ENCODE measurements at places on chromosomes 7 and 10.
A peak's percentile ranks its signal among the peaks of the same experiment; 100 is the strongest.

DNA sequence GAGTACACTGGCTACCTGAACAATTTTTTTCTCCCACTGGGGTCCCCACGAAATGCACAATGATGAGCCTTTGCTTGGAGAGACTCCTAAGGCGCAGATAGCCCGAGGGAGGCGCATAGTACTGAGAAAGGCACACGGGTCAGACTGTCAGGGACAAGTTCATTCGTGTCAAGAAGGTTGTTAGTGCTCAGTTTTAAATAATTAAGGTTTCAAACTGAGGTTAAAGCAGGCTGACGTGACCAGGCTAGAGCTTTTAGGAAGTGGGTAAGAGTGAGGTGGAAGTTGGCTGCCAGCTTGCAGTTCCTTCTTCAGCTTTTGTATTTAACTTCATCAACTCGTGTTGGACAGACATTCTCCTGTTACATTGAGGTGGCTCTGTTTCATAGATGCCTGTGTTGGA lies 31.6 kb downstream of the RBM33 start:
- DNase-seq = no peak

GRCh38 chr10:104081998-104082397 lies 3.7 kb downstream of the COL17A1 start:
- DNase-seq = no peak

DNA sequence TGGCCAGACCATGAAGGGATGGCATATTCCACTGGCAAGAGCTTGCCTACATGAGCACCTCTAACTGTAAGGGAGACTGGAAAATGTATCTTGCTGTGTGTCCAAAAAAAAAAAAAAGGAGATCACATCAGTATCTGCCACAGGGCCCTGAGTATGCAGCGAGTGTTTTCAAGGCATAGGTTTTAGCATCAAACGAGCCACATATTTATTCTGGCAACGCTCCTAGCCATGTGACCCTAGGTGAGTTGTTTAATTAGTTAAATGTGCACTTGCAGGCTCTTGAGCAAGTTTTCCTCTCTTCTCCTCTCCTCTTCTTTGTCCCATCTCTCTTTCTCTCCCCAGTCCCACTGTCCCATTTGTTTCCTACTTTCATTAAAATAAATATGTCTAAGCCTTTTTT lies 428.7 kb upstream of the AKR1E2 start:
- DNase-seq = no peak

DNA sequence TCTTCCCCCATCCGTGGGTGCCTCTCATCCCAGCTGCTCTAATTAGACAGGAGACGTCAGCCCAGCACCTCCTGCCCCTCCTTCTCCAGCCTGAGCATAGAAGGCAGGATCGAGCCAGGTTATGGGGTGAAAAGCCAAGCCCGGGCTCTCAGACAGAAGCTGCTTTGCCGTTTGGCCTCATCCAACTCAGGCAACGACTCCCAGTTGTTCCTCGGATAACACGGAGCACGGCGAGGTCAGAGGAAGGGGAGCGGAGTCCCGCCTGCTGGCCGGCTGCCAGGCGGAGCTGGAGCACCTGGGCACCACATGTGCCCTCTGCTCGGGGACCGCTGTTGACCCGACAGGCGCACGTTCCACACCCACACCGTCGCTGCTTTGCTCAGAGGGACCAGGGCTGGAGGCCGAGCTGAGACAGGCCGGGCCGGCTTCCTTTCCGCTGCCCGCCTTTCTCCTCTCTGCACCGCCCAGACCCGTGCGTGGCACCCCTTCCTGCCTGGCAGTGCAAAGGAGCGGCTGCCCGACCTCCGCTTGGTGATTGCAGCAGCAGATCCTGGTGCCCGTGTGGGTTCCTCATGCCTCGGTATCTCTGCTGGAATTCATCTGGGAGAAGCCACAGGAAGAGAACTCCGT lies 21.6 kb upstream of the UNCX start:
- no peak for DNase-seq

DNA sequence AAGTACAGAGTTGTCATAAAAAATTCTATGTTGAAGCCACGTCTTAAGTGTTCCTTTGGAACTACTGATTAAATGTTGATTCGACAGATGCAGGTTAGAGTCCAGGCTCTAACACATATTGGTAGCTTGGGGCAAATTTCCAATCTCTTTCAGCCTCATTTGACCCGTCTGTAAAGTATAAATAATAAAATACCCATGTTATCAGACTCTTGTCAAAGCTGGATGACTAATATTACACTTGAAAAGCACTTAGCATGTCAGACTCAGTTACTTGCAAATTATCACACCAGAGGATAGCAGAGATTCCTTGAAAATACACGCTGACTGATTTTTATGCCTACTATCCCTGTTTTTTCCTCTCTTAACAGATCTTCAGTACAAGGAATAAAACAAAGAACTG lies 18.1 kb upstream of the MACC1 start:
- DNase-seq = no peak

GRCh38 chr10:34139559-34139958 lies 675.5 kb downstream of the PARD3 start:
- DNase-seq = no peak

DNA sequence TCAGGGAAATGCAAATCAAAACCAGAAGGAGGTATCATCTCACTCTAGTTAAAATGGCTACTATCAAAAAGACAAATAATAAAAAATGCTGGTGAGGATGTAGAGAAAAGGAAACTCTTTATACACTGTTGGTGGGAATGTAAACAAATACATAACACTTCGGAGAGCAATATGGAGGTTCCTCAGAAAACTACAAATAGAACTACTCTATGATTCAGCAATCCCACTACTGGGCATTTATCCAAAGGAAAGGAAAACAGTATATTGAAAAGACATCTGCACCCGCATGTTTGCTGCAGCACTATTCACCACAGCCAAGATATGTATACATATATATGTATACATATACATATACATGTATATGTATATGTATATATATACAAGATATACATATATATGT lies 94.2 kb downstream of the C10orf90 start:
- no peak for DNase-seq

- DNase-seq = no peak
Measured at GRCh38 chr7:107318523-107319160, 149.8 kb downstream of the HBP1 start.

DNA sequence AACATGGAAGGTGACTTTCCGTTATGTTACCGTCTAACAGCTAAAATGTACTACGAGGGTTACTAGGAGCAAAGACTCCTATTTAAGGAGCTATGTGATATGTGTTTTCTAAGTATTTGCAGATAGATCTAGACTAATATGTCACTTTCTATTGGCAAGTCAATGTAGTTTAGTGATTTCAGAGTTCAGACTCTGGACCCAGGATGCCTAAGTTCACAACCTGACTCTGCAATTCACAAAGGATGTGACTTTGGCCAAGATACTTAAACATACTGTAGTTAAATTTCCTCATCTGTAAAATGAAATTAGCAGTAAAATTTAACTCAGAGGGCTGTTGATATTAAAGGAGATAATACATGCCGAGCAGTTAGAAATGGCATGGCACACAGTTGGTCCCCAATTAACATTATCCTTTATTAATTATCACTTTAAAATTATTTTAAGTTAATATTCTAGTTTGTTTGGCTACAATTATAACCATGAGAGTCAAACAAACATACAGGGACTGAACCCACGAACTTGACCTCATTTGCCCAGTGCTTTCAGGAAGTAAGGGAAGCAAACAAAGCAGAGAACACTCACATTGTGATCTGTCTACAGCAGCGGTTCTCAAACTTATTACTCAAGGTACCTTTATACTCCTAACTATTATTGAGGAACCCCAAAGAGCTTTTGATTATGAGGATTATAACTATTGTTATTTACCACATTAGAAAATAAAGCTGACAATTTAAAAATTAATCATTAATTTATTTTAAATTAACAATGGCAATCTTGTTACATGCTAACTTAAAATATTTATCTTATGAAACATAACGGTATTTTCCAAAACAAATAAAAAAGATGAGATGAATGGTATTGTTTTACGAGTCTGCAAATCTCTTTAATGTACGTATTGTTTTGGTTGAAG lies 94.4 kb downstream of the ANK3 start:
- no peak for DNase-seq

DNA sequence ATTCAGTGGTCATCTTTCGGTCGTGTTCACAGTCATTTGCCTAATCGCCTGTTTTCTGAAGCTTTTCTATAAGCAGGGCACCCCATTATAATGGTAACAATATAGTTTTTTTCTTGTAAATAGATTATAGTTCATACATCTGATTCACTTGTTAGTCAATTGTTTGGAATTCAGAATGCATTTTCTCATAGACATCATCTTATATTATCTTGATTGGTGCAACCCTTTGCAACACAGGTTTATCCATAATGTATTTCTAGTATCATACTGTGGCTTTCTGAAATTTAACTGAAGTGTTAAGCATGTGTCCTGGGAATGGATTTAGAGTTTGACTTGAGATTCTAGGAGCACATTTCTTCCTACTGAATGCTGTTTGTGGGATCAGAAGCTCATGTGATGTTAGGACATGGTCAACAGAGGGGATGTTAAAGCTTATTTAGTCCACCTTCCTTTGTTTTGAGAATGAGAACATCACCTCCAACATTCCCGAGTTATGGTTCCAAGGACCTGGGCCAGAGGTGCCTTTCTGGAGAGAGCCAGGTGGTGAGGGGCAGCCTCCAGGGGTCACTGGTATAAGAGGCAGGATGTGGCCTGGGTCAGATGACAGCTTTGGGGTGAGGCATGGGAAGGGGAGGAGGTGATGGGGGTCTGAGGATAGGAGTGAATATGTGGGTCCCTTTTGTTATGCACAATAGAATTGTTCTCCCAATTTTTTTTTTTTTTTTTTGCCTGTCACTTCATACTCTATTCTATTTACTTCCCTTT lies 415.6 kb downstream of the EXOC4 start:
- DNase-seq = no peak

GRCh38 chr10:133294189-133294588 lies 14.5 kb downstream of the TUBGCP2 start:
- DNase-seq = no peak

DNA sequence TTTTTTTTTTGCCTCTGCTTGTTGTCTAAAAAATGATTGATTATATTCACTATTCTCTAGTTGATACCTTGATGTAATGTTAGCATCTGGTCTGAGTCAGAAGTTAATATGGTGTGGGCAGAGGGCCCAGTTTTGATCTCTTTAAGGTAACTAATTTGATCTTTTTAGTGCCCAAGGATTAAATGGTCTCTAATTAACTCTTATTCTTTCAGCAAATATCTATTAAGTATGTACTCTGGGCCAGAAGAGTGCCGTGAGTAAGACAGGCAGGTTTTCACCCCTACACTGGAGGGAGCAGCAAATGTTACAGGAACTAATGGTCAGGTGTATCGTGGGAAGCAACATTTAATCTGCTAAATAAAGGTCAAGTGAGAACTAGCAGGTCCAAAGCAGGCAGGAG lies 144.6 kb upstream of the COL1A2 start:
- DNase-seq = no peak

GRCh38 chr7:116948934-116949333 lies 4.4 kb upstream of the ST7 start:
- DNase-seq = no peak

GRCh38 chr10:94591461-94592205 lies 46.0 kb downstream of the HELLS start:
- no peak for DNase-seq

GRCh38 chr10:74778436-74779094 lies 47.8 kb upstream of the KAT6B start:
- DNase-seq = no peak

- DNase-seq = no peak
Measured at GRCh38 chr10:48996329-48996728, 56.7 kb upstream of the LRRC18 start.

GRCh38 chr10:69051710-69052487 lies 36.0 kb upstream of the SRGN start:
- no peak for DNase-seq

DNA sequence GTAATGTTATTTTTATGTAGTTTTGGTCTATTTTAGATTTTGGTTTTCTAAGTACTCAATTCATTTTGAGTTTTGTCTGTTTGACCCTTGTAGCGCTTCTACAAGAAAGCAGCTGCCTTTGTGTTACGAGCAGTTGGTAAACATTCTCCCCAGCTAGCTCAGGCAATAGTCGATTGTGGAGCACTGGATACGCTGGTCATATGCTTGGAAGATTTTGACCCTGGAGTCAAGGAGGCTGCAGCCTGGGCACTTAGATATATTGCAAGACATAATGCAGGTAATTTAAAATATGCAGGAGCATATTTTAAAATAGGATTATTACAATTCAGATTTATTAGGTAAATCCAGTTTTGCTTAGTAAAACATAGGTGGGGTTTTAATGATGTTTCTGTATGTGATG lies 23.1 kb downstream of the SPAG6 start:
- no peak for DNase-seq

DNA sequence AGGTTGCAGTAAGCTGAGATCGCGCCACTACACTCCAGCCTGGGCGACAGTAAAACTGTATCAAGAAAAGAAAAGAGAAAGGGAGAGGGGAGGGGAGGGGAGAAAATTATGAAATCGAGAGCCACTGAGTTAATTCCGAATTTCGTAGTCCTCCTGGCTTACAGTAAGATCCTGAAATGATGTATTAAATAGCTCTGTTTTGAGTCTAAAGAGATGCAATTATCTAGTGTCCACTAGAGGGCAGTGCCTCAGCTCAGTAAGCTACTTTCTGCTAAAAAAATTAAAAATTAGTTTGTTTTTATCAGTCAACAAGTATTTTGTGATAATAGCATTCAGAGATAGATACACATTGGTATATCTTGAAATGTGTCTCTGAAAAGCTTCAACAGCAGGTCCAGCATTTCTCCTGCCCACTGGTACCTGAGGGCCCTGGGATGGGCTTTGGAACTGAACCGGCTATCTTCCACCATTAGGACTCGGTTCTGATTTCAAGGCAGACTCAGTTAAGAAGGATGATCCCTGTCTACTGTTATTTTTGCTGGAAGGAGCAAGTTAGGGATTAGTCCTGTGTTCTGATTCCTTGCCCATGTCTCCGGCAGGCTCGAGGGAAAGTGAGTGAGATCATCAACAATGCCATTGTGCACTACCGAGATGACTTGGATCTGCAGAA lies 19.5 kb downstream of the TSPAN33 start:
- DNase-seq = peak; percentile 67

DNA sequence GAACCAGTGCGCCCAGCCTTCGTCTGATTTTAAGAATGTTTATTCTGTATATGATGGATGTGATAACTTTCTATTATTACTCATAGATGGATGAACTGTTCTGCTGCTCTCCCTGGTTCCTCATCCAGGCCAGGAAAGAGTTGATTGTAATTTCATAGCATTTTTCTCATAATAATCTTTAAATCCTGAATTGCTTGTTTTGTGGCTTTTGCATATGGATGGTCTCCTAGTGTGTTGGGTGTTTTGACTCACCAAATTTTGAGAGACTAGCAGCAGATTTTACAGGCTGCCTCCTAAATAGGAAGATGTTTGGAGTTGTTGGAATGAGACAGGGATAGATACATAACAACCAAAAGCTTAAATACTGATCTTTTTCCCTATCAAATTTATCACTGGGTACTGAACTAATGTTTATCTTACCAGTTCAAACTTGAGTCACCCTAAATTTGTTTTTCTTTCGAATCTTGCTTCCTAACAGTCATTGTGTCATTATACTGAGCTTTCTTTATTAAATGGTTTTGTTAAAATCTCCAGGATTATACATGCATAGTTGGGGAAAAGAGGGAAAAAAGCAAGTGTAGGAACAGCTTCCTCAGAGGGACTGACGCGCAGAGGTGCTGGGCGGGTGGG lies 106.0 kb upstream of the GATA3 start:
- no peak for DNase-seq

- DNase-seq = peak; percentile 16
Measured at GRCh38 chr10:59465088-59465487, 102.7 kb upstream of the FAM13C start.

All from ACHN (cell line).